ENCODE measurements at places on chromosomes 16 and 17. TPM values are rescaled to one million over a fixed set of nuclear protein-coding genes. Genes with fewer than 3 reads are reported as not detected.

DNA sequence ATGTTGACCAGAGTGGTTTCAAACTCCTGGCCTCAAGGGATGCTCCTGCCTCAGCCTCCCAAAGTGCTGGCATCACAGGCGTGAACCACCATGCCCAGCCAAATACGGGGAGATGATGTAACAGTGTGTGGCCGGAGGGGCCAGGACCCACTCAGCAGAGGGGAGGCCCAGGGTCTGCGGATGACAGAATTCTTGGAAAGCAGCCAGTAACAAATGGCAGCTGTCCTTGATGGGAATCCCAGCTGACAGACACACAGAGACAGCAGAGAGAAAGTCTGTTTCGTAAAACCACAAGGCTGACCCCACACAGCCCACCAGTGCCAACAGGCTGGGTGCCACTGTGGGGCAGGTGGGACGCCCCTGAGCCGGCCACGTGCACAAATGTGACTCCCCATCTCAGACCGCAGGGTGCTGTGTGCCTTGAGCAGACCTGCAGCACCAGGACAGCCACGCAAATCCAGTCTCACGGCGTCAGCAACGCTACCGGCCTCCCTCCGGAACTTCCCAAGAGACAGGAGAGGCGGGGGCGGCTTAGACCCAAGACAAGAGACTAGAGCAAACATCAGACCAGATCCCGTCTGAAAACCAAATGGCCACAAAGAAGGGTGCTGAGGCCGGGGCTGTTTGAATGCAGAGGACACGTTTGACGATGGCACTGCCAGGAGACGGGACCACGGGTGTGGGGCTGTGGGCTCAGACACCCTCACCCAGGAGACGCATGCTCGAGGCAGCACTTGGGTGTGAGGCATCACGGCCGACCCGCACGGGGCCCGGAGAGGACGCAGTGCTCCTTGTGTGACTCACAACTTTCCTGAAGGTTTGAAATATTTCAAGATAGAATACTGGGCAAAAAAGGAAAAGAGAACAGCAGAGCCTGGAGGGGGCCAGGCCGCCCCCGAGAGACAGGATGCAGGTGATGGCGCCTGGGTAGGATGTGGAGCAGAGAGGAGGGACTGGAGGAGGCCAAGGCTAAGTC, 24.6 kb downstream of the CTU2 start:
- no peak for DNase-seq

The CDH13 gene
- total RNA-seq: 6.9 TPM

DNA sequence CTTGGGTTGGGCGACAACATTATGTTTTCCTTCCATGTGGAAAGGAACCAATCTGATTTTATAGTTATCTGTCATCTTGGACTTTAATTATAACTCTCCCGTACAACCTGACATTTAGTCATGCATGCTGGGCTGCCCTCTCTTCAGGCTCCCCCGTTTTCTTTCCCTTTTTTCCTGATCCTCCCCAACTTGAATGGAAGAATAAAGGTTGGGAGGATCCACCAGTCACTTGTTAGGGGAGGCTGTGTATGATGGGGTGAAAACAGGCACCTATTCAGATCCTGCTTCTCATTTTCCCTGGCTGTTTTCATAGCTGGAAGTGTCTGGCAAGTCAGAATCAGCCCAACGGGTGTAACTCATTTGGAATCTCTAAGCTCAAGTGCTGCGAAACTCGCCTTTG, 267.2 kb upstream of the SALL1 start:
- DNase-seq: no peak

The PIK3R5 gene
- 3.8 TPM for total RNA-seq

The ACSM2A gene
- total RNA-seq: not detected

DNA sequence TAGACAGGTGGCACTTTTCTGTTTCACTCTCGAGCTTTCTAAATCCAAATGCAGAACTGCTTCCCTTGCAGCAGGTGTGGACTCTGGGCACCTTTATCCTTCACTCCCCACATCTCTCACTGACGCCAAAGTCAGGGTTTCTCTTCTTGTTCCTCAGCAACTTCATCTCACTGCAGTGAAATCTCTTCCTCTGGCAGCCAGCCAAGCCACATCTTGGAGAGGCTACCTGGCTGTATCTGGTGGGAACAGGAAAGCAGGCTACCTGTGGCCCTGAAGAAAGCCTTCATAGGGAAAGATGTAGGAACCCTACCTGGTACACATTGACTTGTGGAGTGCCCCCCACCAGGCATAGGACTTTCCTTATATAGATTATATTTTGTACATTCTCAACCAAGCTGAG, 159.1 kb downstream of the UTP18 start:
- DNase-seq: no peak

The ZNF174 gene
- total RNA-seq: 5.8 TPM

The ITGB4 gene
- 77.1 TPM for total RNA-seq

GRCh38 chr16:30658731-30659506, 688 bp downstream of the FBRS start:
- peak; percentile 93 for DNase-seq

- DNase-seq: no peak
Observed at GRCh38 chr16:48810436-48810802, 200.4 kb upstream of the N4BP1 start.

GRCh38 chr17:14197586-14197985, 39.1 kb downstream of the CDRT15 start:
- no peak for DNase-seq

The SIAH1 gene
- total RNA-seq: 17.3 TPM

DNA sequence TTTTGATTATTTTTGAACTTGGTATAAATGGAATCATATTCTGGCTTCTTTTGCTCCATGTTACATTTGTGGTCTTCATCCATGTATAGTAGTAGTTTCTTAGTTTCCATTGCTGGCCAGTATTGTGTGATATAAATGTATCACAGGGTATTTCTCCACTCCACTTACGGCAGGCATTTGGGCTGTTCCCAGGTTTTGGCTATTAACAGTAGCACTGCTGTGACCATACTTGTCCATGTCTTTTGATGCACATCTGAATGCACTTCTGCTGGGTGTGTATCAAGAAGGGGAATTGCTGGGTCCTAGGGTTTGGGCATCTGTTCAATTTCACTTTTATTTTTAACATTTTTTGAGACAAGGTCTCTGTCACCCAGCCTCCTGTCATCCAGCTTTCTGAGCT, 13.9 kb downstream of the NTN1 start:
- DNase-seq: no peak

The PERCC1 gene
- not detected for total RNA-seq

The RPH3AL gene
- 6.3 TPM for total RNA-seq

- no peak for DNase-seq
Observed at GRCh38 chr17:80754846-80755245, 210.2 kb downstream of the RPTOR start.

DNA sequence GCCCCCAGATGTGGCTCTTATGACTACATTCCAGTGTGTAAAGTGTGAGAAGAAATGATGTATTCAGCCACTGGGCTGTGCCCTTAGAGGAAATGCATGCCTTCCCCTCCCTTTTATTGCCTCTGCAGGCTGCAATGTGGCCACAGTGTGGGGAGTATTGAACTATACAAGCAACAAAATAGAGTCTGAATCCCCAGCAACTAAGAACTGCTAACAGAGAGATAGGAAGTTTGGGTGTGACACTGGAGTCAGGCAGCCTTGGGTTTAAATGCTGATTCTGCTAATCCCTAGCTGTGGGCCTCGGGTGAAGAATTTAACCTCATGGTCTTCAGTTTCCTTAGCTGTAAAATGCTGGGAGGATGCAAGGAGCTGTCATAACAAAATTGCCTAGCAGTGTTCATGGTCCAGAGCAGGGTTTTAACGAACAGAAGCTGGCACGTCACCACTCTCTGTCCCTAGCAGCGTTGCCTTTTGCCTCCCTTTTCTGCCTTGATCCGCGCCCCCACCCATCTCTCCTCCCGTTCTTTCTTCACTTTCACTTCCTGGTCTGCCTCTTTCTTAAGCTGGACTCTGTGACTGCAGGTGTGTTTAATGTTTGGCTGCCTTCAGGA, 50.3 kb downstream of the KPNA2 start:
- DNase-seq: no peak

DNA sequence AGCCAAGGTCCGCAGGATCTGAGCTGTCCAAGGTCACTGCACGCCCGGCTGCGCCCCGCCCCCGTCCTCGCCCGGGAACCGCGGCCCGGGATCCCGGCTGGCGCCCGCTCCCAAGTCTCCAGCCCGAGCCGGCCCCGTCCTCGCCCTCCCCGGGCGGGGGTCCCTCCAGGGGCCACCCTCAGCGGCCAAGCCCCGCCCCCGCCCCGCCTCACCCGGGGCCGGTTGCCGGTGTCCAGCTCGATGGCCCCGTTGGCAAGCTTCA, 216 bp downstream of the VPS9D1 start:
- no peak for DNase-seq

DNA sequence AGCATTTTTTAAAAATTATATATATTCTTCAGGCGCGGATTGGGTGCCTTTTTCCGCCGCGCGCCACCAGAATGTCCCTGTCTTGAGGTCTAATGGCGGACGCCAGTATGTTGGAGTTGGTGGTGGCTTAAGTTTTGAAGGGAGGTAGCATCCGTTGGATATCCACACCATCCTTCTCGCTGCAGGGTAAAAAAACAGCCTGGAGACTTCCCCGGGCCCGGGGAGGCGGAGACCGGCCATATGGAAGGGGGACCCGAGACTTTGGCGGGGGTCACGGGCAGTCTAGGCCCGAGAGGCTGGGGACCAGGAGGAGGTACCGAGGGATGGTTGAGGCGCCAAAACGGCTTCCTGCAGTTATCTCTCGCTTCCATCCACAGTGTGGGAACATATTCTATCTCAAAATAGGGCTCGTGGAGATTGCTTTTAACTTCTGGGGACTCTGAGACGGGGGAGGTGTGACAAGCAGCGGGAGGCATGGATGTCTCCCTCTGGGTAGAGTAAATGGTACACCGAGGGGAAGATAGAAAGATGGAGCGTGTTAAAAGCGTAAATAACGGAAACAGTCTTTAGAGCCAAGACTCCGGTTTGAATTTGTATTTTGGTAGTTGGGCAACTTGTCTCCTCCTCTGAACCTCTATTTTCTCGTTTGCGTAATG, at the start of gene SF3B3:
SF3B3 (plus strand) TSS at position 74 of the 656 bp plus-strand sequence. CDS start 2,841 bp downstream, outside the sequence.
- DNase-seq: peak; percentile 34

The TLCD2 gene
- 5.3 TPM for total RNA-seq

- no peak for DNase-seq
Observed at GRCh38 chr17:45828171-45828570, 16.5 kb upstream of the SPPL2C start.

DNA sequence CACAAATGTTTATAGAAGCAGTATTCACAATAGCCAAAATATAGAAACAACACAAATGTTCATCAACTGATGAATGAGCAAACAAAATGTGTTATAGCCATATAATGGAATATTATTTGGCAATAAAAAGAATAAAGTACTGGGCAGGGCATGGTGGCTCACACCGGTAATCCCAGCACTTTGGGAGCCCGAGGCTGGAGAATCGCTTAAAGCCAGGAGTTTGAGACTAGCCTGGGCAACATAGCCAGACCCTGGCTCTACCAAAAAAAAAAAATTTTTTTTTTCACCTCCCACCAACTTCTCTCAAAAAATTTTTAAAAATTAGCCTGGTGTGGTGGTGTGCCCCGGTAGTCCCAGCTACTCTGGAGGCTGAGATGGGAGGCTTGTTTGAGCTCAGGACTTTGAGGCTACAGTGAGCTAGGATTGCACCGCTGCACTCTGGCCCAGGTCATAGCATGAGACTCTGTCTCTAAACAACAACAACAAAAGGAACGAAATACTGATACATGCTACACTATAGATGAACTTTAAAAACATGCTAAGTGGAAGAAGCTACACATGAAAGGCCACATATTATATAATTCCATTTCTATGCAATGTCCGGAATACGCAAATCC, 10.7 kb upstream of the PECAM1 start:
- DNase-seq: no peak

DNA sequence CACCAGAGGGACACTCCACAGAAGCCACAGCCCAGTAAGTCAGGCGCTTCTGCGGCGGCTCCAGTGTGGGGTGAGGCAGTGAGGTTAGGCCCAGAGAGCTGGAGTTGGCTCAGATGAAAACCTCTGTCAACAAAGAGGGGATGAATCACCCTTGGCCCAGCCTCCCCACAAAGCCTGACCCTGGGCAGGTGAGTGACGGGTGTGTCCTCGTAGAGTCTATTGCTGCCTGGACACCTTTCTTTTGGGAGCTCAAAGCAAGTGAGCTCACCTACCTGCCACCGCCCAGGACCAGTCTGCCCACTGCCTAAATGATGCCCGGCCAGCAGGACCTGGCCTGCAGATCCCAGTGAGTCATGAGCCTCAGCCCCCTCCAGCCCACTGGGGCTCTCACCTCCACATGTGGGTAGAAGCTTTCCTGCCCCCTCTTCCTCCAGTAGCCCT, 24.9 kb upstream of the DBNDD1 start:
- no peak for DNase-seq

DNA sequence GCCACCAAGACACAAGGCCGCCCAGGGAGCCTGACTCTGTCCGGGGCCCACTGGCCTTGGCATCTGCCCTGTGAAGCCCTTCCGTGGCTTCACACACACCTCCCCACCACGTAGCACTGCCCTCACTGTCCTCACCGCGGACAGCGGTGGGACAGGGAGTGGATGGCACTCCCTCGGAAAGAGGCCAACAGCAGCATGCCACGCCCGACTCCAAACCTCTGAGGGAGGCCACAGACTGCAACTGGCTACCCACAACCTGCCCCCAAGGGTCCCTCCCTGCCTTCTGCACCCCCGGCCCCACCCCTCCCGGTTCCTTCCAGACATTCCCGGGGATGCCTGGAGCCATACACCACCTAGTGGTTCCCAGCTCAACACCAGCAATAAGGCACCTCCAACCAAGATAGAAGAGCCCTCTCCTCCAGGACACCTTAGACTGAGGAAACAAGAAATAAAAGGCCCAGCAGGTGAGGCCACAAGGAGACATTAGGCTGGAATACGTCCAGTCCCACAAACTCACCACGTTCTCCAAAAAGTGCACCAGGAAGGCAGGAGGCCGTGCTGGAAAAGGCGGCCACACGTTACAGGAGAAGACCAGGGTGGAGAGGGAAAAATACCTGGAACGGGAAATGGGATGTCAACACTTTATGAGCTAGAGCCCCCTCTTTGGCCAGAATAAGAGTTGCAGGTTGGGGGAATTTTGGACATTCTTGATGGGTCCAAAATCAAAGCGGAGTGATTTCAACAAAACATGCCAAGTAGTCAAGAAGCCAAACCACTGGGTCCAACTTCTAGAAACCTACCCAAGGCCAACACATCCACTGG, 310.0 kb downstream of the SOX9 start:
- DNase-seq: no peak

DNA sequence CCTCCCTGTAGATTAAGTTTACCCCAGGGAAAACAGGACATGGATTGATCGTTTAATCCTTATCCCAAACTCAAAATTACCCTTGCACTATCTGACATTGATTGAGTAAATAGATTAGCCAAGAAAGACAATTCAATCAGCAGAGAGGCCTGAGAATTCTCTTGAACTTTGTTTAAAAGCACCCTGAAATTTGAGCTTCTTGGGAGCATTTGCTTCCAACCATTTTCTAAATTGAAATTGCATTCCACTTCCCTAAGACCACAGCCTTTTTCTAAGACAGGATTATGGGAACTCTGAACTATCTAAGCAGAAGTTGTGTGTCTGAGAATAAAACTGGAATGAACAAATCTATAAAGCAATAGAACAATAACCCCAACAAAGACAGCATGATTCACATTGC, 76.6 kb upstream of the TNRC6A start:
- DNase-seq: no peak

Data from esophagus squamous epithelium (tissue), 5 donors.